AG20443 (cell line): ENCODE measurements at places on chromosomes 6 and 20.
A peak's percentile ranks its signal among the peaks of the same experiment; 100 is the strongest.

GRCh38 chr20:38935285-38935684 lies 9.1 kb downstream of the FAM83D start:
- DNase-seq, result peak; percentile 28

- DNase-seq, result peak; percentile 87
These were observed 190.2 kb upstream of the SNX9 start for GRCh38 chr6:157632821-157633220.

DNA sequence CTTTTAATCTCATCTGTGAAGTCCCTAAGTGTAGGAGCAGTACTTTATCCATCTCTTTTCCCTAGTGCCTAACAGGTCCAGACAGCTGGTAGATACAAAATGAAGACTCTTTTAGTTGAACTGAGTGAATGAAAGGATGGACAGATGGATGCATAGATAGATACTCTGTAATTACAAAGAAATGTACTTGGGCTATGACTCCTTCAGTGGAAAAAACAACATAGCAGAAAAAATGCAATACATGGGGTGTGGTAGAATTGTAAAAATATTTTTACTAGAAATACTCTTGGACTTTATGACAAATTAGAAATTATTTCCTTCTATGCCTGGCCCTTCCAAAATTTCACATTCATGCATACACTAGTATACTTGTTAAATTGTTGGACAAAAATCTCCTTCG lies 29.3 kb downstream of the KCNQ5 start:
- DNase-seq, result no peak

- peak; percentile 25 for DNase-seq
These were observed 48.8 kb downstream of the DST start for GRCh38 chr6:56593801-56594318.

GRCh38 chr6:109372130-109372529 lies 10.1 kb downstream of the CD164 start:
- no peak for DNase-seq

DNA sequence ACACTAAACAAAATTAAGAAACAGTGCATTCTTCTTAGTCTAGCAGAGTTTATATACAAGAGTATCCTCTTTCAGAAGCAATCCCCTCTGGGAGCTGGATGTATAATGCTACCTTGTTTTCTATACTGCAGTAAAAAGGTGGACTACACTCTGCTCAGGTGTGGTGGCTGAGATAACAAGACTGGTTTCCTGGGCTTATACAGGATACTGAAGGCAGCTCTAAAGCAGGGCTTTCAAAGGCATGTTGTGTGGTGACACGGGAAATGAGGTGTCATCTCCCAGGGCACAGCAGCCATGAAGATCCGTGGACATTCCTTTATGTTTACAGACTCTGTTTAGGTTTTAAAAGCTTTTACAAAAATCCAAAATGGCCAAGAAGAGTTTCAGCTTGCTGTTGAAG lies 136.7 kb downstream of the MAP3K4 start:
- DNase-seq, result no peak

DNA sequence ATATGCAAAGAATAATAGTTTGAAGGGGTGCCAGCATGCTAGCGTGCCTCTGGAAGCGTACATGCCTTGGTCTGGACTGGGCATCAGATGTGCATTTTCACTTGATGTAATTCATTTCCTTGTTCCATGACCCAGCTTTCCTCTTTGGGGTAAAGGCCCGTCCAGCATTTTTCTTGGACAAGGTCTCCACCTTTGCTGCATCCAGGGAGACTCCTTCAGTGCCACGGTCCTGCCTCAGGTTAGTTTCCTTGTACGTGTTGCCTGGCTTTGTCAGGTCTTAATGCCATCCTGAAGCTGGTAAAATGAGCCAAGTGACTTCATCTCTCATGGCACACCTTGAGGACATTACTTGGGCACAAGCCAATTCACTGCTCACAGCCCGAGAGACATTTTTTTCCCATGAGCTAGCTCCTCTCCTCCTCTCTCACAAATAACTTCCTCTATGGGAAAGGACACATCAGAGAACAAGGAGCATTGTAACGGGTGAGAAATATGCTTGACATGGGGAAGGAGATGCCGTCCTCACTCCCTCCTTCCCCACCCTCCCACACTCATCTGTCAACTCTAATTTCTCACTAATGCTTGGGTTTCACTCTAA lies 23.9 kb downstream of the EDN1 start:
- DNase-seq, result peak; percentile 46

GRCh38 chr6:36428911-36429310 lies 13.7 kb downstream of the PXT1 start:
- no peak for DNase-seq

DNA sequence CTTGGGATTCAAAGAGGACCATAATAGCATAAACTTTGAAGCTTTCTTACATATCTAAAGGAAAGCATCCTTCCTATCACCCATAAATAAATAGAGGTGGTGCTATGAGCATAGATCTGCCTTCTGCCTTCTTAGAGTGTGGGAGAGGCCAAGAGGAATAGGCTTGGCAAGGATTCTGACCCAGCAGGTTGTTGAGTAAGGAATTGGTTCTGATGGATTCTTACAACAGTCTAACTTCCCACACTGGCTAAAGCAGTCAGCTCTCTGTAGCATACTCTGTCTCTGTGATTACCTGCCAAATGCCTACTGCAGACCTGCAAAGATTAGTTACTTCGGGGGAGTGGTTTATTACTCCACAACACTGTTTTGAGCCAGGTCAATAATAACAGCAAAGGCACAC lies 198.0 kb upstream of the RAB32 start:
- no peak for DNase-seq

DNA sequence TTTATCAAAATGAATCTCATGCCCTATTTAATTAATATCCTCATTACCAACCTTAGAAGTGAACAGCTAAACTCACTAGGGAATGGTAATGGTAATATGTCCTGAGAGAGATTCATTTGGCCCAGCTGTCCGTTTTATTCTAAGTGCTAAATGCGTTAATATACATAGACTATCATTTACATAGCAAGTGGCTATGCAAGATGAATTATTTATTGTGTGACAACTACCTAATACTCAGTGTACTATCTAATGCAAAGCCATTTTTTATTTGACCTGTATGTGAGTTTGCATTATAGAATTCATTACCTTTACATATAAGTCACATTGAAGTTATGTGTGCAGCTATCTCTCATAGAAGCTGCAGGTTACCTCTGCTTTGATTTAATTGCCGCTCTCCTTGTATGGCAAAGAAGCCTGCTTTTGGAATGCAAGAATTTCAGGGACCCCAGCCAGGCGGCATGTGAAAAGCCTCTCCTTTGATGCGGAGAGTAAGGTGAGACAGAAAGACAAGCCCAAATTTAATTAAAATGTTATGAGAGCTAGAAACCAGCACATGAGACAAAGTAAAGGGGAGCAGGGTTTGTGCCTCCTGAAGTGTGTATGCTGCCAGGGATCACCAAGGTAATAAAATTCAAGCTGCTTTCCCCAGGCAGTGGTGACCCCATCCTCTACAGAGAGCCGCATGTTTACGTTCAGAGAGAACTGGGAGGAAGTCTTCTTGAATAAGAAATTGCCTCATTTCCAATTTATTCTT lies 693.0 kb upstream of the MAP3K7 start:
- DNase-seq, result no peak
